Hematopoietic multipotent progenitor cell treated with erythropoietin and hydrocortisone succinate and interleukin-3 and kit ligand, for 4 days (in vitro differentiated cells): ENCODE measurements at places on chromosomes 2 and 18.
A peak's percentile ranks its signal among the peaks of the same experiment; 100 is the strongest.

DNA sequence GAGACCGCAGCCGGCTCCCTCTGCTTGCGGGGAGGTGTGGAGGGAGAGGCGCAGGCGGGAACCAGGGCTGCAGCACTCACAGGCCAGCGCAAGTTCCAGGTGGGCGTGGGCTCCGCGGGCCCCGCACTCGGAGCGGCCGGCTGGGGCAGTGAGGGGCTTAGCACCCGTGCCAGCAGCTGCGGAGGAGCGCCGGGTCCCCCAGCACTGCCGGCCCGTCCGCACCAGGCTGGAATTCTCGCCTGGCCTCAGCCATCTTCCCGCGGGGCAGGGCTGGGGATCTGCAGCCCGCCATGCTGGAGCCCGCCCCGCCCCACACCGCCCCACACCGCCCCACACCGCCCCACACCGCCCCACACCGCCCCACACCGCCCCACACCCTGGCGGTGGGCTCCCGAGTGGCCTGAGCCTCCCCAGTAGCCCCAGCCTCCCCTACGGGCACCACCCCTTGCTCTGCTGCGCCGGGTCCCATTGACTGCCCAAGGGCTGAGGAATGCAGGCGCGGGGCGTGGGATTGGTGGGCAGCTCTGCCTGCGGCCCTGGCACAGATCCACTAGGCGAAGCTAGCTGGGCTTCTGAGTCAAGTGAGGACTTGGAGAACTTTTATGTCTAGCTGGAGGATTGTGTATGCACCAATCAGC, 123.9 kb upstream of the MGAT5 start:
- no peak for DNase-seq

DNA sequence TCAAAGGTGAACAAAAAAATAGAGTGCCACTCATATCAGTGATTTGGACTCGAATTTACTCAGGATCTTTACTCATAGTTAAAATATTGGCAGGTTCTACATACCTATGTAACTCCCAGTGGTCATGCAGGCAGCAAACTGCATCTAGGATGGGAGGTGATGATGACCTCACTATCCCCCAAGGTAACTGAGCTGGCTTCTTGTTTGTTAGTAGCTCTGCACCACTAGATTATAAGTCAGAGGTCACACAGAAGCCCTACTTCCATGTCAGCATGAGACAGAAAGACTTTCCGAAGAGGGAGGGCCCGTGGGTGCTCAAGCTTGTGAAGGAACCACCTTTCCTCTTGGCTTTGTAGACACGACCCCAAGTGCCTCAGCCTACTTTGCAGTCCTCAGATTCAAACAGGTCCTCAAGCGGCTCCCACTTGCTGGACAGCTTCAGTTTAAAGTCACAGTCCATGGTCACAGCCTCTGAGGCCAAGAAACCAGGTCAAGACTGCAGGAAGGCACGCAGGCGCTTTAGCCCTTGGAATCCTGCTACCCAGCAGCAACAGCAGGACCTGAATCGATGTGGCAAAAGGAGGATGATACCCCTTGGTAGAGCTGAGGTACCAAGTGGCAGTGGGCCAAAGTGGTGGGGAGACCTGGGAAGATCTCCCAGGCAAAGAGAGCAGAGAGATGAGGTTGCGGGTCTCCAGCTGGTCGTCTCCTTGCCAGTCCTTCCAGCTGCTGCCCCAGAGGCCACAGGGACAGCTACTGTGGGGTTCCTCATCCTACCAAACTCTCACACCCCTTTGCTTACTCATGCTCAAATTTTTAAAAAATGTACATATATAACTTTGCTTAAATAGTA, 4.3 kb downstream of the NTSR2 start:
- DNase-seq: no peak

DNA sequence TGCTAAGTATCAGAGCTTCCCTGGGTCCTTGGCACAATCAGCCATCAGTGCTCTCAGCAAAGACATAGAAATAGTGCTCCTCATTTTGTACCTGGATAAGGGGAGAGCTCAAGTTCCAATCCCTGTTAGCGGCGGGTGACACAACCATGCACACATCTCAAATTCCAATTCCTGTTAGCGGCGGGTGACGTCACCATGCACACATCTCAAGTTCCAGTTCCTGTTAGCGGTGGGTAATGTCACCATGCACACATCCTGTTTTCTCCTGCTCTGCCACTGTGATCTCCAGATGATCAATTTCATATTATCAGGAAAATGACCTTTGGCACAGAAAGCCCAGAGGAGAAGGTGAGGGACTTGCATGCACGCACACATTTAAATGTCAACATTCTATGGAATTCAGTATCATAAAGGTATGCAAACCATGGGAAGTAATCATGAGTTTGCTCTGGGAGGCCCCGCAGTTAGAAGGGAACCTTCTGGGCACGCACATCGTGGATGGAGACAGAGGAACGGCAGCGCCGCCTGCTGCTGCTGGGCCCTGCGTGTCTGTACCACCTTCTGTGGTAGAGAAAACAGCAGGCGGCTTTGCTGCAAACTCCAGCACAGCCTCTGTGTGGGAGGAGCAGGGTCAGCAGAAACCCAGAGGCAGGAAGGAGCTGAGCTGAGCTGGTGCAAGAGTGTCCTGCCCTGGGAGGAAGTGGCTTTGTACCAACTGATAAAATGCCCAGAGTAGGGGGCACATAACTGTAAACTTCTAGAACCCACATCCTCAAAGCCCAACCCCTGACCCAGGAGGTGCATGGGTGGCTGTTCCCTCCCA, 77.8 kb downstream of the MBP start:
- DNase-seq: peak; percentile 98

GRCh38 chr2:40287773-40288172, 164.1 kb downstream of the SLC8A1 start:
- peak; percentile 7 for DNase-seq

- peak; percentile 74 for DNase-seq
These were observed 42.6 kb downstream of the TTR start for GRCh38 chr18:31634331-31634713.

DNA sequence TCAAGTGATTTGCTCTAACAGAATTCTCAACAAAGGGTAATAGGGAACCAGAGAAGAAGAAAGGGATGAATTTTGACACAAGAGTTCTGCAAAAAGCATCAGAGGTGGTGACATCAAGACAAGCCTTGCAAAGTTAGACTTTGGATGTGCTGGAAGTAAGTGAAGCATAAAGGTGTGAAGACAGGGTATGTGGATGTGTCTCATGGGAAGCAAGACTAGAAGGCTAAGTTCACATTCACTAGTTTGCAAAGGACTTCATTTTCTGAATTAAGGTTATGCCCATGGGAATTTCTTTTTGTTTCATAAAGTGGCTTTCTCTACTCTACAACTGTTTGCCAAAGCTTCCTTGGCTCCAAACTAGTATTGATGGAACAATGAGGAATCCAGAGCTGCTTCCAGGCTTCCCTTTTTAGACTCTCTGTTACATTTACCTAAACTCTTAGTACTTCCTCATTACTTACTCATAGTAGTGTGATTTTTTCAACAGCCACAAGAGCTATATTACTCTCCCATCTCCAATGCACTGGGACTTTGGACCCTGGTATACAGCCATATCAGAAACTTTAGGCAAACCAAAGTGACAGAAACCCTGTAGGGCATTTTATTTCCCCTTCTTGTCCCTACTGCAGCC, 21.1 kb upstream of the IHH start:
- no peak for DNase-seq

DNA sequence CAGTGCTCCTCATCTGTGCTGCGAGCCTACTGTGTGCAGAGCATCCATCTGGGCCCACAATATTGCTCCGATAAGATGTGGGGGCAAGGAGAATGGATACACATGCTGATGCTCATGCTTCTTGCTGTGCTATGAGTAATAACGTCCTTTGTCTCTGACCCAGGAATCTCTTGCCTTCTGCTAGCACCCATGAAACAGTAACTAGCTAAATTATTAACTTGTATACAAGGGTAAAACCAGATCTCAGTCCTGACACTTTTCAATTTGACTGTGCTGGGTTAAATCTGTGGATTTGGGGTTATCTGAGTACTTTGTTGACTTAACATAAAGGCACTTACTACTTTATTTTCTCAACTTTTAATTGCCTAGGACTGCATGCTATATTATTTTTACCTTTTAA, 357.6 kb downstream of the SLC4A3 start:
- no peak for DNase-seq

GRCh38 chr2:137797641-137798040, 166.6 kb upstream of the HNMT start:
- no peak for DNase-seq

GRCh38 chr18:40159141-40160017, 1795.7 kb upstream of the PIK3C3 start:
- peak; percentile 64 for DNase-seq

DNA sequence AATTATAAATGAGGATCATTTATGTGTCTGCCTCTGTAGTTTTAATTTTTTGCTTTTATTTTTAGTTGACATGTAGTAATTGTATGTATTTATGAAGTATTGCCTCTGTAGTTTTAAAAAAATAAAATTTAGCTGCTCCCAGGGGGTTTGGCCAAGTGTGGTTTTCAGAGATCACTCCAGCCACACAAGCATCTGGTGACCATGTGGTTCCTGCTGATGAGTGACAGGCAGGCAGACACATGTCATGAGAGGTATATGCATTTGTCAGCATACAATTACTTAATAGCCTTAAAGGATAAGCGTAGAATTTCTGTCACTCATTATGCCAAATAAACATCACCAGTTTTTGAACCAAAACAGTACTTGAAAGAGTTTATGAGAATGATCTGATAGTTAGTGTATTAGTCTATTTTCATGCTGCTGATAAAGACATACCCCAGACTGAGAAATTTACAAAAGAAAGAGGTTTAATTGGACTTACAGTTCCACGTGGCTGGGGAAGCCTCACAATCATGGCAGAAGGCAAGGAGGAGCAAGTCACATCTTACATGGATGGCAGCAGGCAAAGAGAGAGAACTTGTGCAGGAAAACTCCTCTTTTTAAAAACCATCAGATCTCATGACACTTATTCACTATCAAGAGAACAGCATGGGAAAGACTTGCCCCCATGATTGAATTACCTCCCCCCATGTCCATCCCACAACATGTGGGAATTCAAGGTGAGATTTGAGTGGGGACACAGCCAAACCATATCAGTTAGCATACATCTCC, 29.6 kb downstream of the MREG start:
- DNase-seq: peak; percentile 75
